ENCODE measurements at places on chromosomes 5 and 9. TPM values are rescaled to one million over a fixed set of nuclear protein-coding genes. Genes with fewer than 3 reads are reported as not detected.

Gene S100Z
- not detected for total RNA-seq

Gene TLX3
- not detected for total RNA-seq

Gene TEK
- 3.8 TPM for total RNA-seq

Gene ERCC6L2
- total RNA-seq, result 93.3 TPM

Gene GRPEL2
- 24.4 TPM for total RNA-seq

Gene FAM153A
- total RNA-seq, result not detected

Gene PURA
- 30.4 TPM for total RNA-seq
